ENCODE measurements at places on chromosomes 3 and 15.

- no peak for DNase-seq
Observed at GRCh38 chr15:96351761-96352603, 21.5 kb downstream of the NR2F2 start.

DNA sequence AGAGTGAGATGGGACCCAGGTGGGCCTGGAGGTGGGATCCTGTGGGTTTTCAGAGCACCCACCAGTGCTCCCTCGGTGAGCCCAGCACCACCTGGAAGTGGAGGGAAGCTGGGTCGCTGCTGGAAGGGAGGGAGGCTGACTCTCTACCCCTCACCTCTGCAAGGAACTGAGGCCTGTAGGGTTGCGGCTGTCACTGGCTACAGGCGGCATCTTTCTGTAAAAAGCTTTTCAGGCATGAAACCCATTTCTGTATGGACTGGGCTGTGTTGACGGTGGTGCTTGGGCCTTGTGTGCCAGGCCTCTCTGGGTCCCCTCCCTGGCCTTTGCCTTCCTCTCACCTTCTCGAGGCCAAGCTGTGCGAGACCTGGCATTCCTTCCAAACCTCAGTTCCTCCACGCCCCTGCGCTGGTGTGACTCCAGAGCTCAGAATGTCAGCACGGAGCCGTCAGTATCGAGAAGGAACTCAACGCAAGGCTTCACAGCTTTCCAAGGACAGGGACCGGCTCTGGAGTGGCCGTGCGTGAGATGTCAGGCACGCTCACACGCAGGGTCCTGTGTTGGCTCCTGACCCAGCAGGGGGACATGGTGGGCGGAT lies 16.6 kb downstream of the ABTB1 start:
- DNase-seq, result no peak

GRCh38 chr3:146020969-146021368 lies 140.0 kb downstream of the PLOD2 start:
- DNase-seq, result no peak

DNA sequence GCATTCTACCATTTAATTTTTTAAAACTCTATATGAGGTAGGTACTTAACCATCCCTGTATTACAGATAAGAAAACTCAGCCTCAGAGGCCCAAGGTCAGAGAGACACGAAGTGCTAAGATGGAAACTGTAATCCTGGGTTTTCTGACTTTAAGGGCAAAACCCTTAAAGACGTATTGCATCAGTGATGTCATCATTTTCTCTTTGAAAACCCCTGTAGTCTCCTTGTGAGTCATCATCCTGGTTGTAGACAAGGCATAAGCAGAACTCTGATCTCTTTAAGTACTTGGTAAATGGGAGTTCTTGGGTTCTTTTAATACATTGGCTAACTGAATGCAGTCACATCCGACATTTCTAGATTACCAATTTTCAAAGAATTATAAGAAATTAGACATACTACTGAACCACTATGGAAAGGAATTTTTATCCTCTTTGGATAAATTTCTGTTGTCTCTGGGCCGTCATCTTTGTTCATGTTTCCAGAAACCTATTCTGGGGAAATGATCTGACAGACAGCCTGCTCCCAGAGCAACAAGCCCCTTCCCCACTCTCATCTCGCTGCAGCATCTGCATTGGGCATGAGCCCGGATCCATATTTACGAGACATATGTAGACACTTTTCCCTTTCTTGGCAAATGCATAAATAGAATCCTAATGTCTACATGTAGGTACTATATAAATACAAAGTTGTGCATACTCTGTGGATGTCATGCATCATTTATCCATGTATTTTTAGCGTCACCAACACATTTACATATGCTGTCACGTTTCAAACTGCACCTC lies 48.7 kb upstream of the MDFIC2 start:
- DNase-seq, result no peak

DNA sequence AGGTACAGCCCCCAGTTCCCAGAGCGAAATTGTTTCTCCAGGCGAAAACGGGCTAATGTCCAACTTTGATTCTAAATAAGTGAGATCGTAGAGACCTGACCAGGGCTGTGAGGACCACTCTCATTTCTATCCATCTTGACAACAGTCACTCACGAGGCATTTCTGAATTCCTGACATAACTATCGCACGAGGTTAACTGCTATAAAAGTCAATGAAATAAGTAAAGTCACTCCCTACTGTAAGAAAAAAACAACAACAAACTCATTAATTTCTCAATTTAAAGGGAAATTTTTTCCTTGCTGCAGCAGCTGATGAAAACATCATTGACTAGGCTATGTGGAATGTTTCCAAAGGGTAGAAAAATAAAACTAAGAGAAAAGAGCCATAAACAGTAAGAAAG lies 69.1 kb downstream of the GREM1 start:
- no peak for DNase-seq

DNA sequence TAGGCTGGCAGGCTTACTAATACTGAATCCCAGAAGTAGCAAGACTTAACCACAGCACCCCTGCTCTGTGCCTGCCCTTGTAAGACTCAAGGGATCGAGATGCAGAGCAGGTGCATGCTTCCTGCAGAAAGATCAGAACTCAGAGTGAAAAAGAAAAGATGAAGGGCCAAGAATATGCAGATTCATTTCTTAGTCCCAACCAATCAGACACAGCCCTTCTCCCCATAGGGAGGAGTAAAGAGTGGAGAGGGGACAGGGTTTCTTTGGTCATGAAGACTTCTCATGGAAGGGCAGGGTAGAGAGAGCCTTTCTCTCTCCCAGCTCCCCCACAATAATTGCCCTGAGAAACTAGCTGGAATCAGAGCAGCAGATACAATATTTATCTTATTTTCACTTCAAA lies 105.6 kb upstream of the MB21D2 start:
- no peak for DNase-seq

- no peak for DNase-seq
Observed at GRCh38 chr3:30357897-30358296, 248.5 kb upstream of the TGFBR2 start.
